Pons (tissue), 1 donor: ENCODE measurements at places on chromosomes 6 and 20.

GRCh38 chr6:14645841-14646240 is 528.3 kb downstream of the CD83 start:
- no peak for DNase-seq

DNA sequence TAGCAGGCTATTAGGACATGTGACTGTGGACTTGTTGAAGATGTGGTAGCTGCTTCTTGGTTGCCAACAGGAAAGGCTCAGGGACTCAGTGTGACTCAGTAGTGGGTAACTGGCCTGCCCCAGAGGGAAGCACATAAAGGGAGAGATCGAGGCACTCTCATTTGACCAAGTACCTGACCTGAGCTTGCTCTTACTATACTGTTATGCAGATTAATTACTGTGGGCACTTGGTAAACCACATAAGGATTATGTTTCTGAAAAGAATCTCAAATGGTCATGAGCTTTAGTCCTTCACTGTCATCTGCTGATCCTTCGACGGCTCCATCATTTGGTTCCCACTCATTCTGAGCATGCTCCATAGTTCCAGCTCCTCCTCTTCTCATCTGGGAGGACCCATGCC is 48.2 kb upstream of the RPL7L1 start:
- DNase-seq = no peak

GRCh38 chr20:55935448-55936208 is 69.7 kb downstream of the CBLN4 start:
- peak; percentile 7 for DNase-seq

- no peak for DNase-seq
Measured at GRCh38 chr6:154123155-154123956, 84.3 kb downstream of the OPRM1 start.

DNA sequence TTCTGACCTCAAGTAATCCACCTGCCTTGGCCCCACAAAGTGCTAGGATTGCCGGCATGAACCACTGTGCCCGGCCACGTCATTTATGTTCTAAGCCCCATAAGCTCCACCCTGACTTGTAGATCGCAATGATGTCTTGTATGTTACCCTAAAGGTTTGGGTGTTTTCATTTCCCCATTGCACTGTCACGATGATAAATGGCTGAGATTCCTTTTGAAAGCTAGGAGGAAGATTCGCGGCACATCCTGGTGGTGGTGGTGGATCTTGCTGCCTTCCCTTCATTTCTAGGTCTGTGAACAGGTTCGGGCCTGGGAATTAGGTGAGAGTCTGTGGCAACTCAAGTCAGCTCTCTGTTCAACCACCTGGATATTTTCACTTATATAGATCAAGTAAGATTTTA is 28.3 kb downstream of the MUC22 start:
- DNase-seq = no peak

- DNase-seq = no peak
Measured at GRCh38 chr20:59232618-59233017, 67.8 kb upstream of the EDN3 start.

DNA sequence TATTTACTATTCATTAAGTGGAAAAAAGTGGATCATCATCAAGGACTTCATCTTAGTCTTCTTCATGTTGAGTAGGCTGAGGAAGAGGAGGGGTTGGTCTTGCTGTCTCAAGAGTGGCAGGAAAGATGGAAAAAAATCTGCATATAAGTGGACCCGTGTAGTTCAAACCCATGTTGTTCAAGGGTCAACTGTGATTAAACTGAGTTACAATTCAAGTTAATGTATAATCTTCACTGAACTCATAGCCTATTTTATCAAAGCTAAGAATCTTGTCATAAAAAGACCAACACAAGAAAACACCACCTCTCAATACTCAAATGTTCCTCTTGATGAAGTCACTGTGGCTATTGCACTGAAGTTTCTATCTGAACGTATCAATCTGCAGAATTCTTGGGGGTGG is 260.2 kb downstream of the FNDC1 start:
- DNase-seq = no peak

DNA sequence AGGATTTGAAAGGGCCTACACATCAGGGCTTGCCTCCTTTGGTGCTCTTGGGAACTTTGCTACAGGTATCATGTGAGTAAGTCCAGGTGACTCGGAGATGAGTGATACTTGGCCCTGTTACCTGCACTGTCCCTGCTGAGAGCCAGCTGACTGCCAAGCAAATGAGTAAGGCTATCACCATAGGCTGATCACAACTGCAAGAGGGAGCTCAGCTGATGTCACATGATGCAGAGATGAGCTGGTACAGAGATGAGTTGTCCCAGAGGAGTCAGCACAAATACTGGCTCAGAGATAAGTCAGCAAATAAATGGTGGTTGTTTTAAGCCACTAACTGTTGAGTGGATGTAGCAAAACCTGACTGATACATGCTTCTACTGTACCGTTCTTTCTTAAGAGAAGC is 41.4 kb downstream of the LAMP5 start:
- no peak for DNase-seq

- DNase-seq = peak; percentile 76
Measured at GRCh38 chr6:163756079-163756478, 341.6 kb downstream of the QKI start.

DNA sequence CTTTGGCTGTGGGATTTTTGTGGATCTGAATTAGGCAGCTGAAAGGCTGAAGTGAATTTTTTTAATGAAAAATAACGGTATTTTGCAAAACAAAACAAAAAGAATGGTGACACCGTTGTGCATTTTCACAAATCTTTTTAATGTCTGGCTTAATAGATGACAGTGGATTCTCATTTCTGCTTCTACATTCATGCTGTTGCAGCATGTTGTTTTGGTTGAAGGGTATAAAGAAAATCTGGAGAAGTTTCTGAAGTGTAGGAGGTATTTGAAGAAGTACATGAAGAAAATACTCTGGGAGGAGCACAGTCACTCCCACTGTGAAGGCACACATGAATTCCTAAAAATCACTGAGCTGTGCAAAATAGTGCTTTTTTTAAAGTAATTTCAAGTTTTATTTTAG is 3.1 kb upstream of the MAP3K5 start:
- no peak for DNase-seq

- DNase-seq = no peak
Measured at GRCh38 chr20:46936415-46937156, 41.9 kb downstream of the EYA2 start.

- no peak for DNase-seq
Measured at GRCh38 chr6:88477413-88477812, 311.3 kb upstream of the CNR1 start.

- no peak for DNase-seq
Measured at GRCh38 chr20:32877507-32877906, 18.8 kb downstream of the EFCAB8 start.

DNA sequence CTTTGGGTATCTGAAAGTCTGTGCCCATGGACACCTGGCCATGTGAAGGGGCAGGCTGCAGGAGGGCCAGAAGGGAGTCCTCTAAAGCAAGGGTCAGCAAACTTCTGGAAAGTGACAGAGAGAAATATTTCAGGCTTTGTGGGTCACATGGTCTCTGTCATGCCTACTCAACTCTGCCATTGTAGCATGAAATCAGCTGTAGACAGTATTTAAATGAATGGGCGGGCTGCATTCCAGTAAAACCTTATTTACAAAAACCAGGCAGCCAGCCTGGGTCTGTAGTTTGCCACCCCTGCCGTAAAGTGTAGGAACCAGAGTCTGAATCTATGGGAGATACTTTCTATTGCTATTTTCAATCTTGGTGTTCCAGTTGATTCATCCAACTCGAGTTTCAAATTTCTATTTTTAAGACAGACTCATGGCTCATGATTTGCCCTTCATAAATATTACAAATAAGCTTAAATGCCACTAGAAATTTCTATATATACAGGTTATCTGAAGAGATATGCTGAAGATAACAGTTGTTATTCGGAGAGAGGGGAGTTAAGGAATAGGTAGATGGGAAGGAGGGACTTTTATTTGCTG is 19.0 kb upstream of the ADGRF4 start:
- no peak for DNase-seq

GRCh38 chr20:41145821-41146620 is 8.7 kb downstream of the PLCG1 start:
- DNase-seq = peak; percentile 70

DNA sequence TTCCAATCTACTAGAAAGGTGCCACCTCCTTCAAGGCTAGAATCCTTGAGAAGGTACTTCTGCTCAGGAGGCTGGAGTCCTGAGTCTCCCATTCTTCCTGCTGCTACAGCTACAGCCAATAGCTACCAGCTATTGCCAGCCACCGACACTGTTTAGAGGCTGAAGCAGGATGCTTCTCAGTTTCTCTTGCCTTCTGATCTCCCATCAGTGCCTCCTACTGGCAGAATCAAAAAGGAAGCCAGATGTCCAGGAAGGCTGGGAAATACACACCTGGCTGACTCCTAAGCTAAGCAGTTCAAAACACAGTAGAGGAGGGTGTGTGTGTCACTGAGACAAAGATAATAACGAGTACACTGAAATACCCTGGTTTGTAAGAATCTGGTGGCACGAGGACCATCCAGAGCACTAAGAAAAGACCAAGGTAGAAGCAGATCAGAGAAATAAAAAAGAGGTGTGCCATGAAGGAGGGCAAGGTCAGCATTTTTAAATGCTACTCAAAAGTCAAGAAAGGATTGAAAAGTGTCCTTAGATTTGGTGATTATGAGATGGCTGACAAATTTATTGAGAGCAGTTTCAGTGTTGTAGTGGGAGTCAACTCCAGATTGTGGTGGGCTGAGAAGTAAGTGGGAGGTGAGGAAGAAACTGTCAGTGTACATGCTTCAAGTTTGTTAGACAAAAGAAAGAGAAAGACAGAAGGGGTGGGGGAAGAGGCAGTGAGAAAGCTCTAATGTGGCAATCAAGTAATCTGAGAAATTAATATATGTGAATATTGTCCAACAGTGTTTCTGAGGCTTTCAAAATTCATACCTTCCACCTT is 2.3 kb upstream of the HLA-DMA start:
- DNase-seq = no peak

DNA sequence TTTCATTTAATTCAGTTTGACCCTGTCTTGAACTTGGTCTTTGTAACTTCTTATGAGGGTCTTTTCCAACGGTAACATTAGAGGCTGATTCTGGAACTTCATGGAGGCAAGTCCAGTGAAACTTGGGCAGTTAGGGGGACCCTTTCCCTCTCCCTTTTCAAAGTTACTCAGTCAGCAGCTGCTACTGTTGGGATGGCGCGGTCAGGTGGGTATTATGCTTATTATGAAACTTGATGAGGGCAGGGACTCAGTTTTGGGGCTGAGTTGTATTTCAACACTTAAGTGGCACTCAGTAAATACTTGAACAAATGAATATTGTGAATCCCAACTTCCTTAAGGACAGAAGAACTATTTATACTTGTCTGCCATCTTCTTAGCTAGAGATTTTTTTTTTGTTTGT is 20.8 kb downstream of the TOP1 start:
- no peak for DNase-seq

- DNase-seq = no peak
Measured at GRCh38 chr20:41152108-41152757, 14.9 kb downstream of the PLCG1 start.

- DNase-seq = no peak
Measured at GRCh38 chr6:33770124-33770832, 18.7 kb downstream of the LEMD2 start.

- DNase-seq = no peak
Measured at GRCh38 chr6:52117352-52117751, 29.9 kb upstream of the PKHD1 start.

DNA sequence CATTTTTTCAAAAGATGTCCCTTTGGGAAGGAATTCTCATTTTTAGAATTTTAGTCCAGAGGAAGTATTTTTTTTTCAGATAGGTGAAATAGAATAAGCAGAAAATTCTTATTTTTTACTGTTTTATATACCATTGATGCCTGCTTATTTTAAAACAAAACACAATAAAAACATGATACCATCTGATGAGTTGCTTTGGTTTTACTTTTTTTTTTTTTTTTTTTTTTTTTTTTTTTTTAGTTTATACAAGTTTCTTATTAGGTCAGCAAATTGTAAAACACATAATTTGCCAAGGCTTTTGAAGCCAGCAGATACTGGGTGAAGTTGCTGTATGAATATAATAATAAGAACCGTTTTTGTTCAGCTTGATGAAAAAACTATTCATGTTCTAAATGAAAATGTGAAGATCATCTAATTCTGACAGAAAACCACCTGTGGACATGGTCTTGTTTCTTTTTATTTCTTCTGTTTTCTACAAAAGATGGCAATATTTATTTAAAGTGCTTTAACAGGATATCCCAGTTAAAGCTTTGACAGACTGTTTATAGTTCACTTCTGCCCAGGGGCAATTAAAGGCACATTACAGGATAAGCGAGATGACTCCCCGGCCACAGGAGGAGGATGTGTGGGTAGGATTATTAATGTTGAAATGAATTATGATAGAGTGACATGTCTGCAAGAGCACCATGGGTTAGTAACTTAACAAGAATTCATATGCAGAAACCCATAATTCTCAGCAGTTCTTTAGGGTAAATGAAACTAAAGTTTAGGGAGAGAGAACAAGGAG is 31.1 kb downstream of the MYB start:
- DNase-seq = no peak

DNA sequence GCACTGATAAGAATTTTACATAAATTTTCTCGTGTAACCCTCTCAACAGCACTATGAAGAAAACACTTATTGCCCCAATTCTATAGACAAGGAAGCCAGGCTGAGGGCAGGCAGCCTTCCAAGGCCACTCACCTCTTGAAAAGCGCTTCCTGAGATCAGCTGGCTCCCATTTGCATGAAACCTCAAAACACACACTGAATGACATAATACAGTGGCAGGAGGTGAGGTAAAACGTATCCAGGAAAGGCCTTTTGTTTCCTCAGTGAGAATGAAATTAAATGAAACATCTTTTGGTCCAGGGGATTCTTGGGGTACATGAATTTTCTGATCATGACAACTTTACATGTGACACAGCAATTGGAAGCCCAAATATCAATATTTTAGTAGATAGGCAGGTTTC is 112.5 kb downstream of the WDR27 start:
- DNase-seq = no peak

DNA sequence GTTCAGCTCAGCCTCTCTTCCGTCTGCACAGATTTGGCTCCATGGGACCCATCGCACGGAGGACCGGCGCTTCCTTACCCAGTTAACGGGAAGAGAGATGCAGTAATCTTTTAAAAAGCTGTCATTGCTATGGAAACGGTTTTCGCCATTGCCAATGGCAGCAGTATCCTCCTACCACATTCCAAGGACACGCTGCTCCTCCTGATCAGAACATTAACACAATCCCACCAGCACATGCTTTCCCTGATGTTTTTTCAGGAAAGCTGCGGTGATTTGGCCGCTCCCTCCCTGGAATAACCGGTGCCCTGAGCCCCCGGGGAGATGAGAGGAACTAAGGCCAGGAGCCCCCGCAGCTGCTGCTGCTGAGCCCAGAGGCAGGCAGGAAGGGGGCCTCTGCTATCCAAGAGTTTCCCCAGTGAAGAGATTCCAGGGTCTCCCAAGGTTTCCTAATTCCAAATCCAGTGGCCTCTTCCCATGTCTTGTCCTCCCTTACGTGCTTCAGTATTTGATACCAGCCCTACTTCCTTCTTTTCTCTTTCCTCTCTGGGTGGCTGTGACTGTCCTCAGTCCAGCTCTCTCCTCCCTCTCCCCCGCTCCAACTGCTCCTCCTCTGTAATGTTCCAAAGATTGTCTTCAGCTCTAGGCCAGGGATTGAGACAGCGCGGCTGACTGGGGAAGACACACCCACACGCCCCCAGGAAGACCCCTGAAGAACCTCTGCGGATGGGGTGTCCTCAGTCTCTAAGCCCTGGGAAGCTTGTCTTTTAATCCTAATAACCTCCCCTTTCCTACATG is 2.6 kb downstream of the BNIP5 start:
- no peak for DNase-seq
